ENCODE measurements at places on chromosomes 11 and 22. TPM values are rescaled to one million over a fixed set of nuclear protein-coding genes. Genes with fewer than 3 reads are reported as not detected.

DNA sequence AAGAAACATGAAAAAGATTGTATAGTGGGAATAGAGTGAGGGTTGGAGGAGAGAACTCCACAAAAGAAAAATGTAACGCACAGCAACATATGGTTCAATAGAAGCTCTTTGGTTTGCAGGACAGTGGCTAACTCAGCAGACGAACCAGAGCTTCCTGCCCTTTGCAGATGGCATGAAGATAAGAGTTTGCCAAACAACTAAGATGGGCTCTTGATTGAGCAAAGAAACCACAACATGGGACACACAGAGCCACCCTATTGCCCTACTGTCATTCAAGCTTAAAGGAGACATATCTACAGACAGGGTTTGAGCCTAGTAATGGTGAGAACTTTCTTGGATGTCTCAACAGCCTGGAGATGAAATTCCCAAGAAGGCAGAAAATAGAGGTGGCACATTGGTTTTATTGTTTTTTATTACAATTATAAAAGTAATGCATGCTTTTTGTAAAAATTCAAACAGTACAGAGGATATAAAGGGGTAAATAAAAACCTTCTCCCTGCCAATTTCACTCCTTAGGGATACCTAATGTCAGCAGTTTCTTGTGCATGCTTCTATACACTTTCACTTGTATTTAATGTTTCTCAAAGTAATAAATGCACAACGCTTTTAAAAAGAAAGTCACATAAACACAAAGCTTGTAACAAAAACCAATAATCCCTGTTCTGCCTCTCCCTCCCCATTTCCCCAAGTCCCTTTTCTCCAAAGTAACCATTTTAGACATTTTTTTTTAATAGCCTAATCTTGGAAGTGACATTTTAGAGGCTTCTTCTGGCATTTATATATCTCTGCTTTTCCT lies 63.7 kb downstream of the COPB1 start:
- H3K4me3 ChIP-seq, result no peak overlapping the region
- no peaks in the 10 kb centered on the region for H3K36me3 ChIP-seq
- H3K4me1 ChIP-seq, result peaks cover 20% of the 10 kb centered on the region
- no peaks in the 10 kb centered on the region for H3K27me3 ChIP-seq
- no peak for DNase-seq

CREB3L1 gene
- not detected for total RNA-seq

CECR2 gene
- not detected for total RNA-seq

KLHL35 gene
- 1.2 TPM for total RNA-seq

DNA sequence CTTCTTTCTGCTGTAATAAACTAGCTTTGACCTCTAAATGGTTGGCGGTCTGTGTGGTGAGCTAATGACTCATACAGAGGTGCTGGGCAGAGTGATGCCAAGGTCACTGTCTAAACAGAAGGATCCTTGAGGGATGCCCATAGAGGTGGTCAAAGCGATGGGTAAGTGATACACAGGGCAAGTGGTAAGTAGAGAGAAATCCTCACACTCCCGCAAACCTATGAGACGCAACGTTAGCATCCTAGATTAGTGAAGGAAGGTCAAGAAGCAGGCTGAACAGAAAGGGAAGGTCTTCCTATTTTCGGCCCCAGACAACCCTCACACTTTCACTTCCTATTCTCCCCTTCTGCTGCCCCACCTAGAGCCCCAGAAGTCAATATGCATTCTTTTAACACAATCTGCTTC lies 65.6 kb upstream of the SESN3 start:
- H3K4me3 ChIP-seq, result no peak overlapping the region
- no peak for DNase-seq
- peaks cover 20% of the 10 kb centered on the region for H3K4me1 ChIP-seq
- no peaks in the 10 kb centered on the region for H3K36me3 ChIP-seq
- H3K27me3 ChIP-seq, result no peaks in the 10 kb centered on the region

CHORDC1 gene
- total RNA-seq, result 78.4 TPM

GRCh38 chr11:66875378-66875777 lies 18.5 kb downstream of the LRFN4 start:
- H3K4me1 ChIP-seq, result peaks cover 3% of the 10 kb centered on the region
- H3K4me3 ChIP-seq, result no peak overlapping the region
- no peaks in the 10 kb centered on the region for H3K27me3 ChIP-seq
- DNase-seq, result no peak
- no peaks in the 10 kb centered on the region for H3K36me3 ChIP-seq

- H3K4me3 ChIP-seq, result no peak overlapping the region
- no peaks in the 10 kb centered on the region for H3K27me3 ChIP-seq
- no peaks in the 10 kb centered on the region for H3K36me3 ChIP-seq
- no peak overlapping the region for H3K27ac ChIP-seq
- H3K4me1 ChIP-seq, result peaks cover 19% of the 10 kb centered on the region
These were observed 5.2 kb upstream of the IL17RA start for GRCh38 chr22:17079572-17079971.

PATE4 gene
- not detected for total RNA-seq

UPK3A gene
- not detected for total RNA-seq

GRCh38 chr11:27095887-27096286 lies 55.3 kb downstream of the BBOX1 start:
- DNase-seq, result no peak
- no peaks in the 10 kb centered on the region for H3K4me1 ChIP-seq
- H3K36me3 ChIP-seq, result no peaks in the 10 kb centered on the region
- H3K27ac ChIP-seq, result no peak overlapping the region
- no peaks in the 10 kb centered on the region for H3K27me3 ChIP-seq

DNA sequence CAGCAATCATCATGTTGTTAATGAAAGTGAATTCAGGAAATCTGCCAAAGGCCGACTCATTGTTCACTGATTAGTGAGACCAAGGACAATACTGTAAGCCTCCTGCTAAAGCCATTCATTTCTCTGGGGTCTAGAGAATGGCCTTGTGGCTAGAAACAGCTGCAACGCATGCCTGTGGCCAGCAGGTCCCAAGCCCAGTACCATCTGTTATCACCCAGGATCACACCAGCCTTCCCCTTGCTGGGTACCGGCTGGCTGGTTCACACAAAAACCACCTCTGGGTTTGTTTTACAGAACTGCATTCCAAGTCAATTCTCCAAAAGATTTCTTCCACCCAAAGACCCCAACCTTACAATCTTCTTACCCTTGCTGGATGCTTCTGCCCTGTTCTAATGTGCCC lies 1.1 kb downstream of the PLAAT5 start:
- DNase-seq, result no peak
- no peaks in the 10 kb centered on the region for H3K27me3 ChIP-seq
- H3K27ac ChIP-seq, result no peak overlapping the region
- no peak overlapping the region for H3K4me3 ChIP-seq
- no peaks in the 10 kb centered on the region for H3K36me3 ChIP-seq

DNA sequence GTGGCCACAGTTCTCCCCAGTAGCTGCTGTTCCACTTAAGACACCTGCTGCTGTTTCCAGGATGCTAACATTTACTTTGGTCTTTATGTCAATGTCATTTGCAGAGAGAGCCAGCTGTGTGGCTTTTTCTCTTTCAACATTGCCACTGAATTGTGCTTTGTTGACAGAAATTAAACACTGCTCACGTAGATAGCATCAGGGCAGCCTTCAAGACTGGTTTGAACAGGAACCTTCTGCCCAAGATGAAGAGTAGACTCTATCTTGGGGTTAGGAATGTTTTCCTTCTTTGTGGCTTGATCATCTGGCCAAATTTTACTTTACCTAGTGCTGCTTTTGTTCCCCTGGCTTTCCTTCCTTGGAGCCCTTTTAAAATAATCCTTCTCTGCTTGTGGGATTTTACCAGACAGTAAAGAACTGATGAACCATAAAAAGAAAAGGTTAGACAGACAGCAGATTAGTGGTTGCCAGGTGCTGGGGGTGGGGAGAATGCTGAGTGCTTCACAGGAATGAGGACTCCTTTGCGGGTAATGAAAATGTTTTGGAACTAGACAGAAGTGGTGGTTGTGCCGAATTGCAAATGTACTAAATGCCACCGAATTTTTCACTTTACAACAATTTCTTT lies 22.7 kb upstream of the XBP1 start:
- no peaks in the 10 kb centered on the region for H3K27me3 ChIP-seq
- H3K4me1 ChIP-seq, result peaks cover 53% of the 10 kb centered on the region
- H3K27ac ChIP-seq, result peak overlapping the region; percentile 13
- DNase-seq, result peak; percentile 69
- H3K4me3 ChIP-seq, result no peak overlapping the region

- H3K27ac ChIP-seq, result no peak overlapping the region
- no peaks in the 10 kb centered on the region for H3K36me3 ChIP-seq
- no peak for DNase-seq
- H3K4me3 ChIP-seq, result no peak overlapping the region
- no peaks in the 10 kb centered on the region for H3K4me1 ChIP-seq
These were observed 96.1 kb downstream of the GRAMD1B start for GRCh38 chr11:123526027-123526805.

DNA sequence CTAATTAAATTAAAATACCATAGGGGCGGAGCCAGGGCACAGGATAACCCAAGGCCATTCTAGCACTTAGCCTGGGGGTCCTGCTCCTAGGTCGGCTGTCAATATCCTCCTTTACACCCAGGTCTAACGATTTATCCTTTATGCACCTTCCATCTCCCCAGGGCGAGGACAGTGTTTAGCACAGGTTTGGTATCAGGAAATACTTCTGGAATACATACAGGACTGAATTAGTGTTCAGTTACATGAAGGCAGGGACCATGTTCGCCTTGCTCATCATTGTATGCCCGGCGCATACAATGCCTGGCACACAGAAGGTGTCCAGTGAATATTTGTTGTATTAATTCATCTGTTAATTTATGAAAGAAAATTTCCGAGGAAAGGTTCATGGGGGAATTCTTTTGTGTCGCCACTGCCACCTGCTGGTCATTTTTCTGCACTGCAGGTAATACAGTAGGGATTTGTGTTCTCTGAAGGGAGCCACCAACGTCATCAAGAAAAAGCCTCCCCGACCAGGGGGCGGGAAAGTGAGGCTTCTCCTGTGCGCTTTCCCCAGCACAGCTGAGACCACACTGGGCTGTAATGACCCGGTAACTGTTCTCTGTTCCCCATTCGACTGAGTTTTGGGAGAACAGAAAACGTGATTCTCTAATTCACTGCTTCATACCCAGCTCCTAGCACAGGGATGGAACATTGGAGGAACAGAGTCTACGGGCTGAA lies 68.7 kb upstream of the ASPHD2 start:
- H3K4me1 ChIP-seq, result peaks cover 4% of the 10 kb centered on the region
- no peak overlapping the region for H3K4me3 ChIP-seq
- no peaks in the 10 kb centered on the region for H3K36me3 ChIP-seq
- no peak overlapping the region for H3K27ac ChIP-seq
- H3K27me3 ChIP-seq, result peaks cover 11% of the 10 kb centered on the region

OR52E2 gene
- not detected for total RNA-seq

DNA sequence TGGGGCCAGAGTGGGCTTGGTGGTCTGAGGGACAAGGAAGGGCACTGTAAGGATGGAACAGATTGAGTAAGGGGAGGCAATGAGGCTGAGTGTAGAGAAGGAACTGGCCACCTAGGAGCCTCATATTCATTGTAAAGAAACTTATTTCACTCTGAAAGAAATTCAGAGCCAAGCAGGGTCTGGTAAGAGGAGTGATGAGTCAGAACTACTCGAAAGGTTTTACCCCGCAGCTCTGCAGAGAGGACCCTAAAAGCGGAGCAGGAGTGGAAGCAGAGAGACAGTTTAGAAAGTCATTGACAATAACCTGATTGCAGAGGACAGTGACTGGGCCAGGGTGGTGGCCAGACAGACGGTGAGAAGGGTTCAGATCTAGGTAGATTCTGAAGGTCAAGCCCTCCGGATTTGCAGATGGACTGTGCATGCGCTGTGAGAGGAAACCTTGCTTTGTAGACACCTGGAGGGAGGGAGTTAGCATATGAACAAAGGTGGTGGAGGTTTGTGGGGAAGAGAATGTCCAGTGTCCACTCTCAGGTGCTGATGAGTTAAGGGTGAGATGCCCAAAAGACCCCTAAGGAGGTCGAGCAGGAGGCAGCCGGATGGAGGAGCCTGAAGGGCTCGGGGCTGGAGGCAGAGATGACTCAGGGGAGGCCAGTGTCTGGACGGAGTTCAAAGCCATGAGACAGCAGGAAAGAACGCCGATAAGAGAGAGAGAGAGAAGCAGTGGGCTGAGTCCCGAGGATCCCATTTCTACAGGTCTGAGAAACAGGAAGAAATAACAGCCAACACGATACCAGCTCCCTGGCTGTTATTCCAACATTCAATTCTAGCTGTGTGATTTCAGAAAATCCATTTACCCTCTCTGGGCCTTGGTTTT lies 546.0 kb downstream of the BRD1 start:
- no peaks in the 10 kb centered on the region for H3K27me3 ChIP-seq
- H3K36me3 ChIP-seq, result no peaks in the 10 kb centered on the region
- no peak for DNase-seq
- no peak overlapping the region for H3K4me3 ChIP-seq
- no peak overlapping the region for H3K27ac ChIP-seq

PRMT3 gene
- 19.7 TPM for total RNA-seq

DNA sequence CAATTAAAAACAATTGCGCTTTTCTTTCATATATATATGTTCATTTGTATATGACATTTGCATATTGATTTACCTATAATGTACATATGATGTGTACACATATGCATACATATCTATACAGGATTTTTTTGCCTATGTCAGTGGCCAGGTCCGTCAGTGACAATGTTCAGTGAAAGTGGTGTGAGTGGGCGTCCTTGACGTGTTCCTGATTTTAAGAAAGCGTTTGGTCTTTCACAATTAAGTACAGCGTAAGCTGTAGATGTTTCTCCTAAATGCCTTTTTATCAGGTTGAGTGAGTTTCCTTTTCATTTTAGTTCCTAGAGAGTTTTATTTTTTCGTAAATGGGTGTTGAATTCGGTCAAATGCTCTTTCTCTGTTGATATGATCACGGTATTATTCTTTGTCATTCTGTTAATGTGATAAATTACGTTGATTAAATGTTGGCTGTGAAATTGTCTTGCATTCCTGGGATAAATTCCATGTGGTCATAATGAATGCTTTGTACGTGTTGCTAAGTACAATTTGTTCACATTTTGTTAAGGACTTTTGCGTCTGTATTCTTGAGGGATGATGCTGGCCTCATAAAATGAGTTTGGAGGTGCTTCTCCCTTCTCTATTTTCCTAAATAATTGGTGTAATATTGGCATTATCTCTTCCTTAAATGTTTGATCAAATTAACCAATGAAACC lies 10.6 kb upstream of the GNB1L start:
- H3K4me3 ChIP-seq, result no peak overlapping the region
- no peaks in the 10 kb centered on the region for H3K27me3 ChIP-seq
- no peaks in the 10 kb centered on the region for H3K4me1 ChIP-seq

PANX2 gene
- total RNA-seq, result not detected

- peaks cover 41% of the 10 kb centered on the region for H3K4me1 ChIP-seq
- H3K4me3 ChIP-seq, result no peak overlapping the region
- H3K36me3 ChIP-seq, result no peaks in the 10 kb centered on the region
- no peak for DNase-seq
- H3K27me3 ChIP-seq, result no peaks in the 10 kb centered on the region
- H3K27ac ChIP-seq, result no peak overlapping the region
These were observed 12.9 kb upstream of the PIK3IP1 start for GRCh38 chr22:31305194-31305593.
